BE2C (cell line): ENCODE measurements at places on chromosomes 16 and 17.
A peak's percentile ranks its signal among the peaks of the same experiment; 100 is the strongest.

DNA sequence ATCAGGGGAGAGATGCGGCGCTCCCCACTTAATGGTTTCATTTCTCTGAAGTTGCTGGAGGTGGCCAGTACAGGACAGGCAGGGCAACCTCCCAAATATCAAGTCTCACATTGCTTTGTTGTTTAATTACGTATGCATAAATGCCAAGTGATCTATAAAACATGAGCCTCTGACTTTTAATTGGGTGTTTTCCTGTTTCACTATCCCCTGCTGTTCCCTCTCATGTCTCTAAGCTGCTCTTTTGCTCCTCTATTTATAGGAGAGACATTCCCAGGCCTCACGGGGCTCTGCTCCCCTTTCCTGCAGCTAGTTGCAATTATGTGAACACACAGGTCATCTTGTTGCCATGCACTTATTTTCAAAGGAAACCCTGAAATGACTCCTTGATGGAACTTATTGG is 1173.5 kb upstream of the GOT2 start:
- no peak for DNase-seq

GRCh38 chr17:3558603-3559269 is 1.1 kb upstream of the TRPV3 start:
- DNase-seq: no peak

- no peak for DNase-seq
Observed at GRCh38 chr17:79547586-79547985, 63.3 kb downstream of the RBFOX3 start.

- no peak for DNase-seq
Observed at GRCh38 chr17:81399481-81400153, 4.4 kb downstream of the BAHCC1 start.

- no peak for DNase-seq
Observed at GRCh38 chr17:73346501-73347162, 34.8 kb upstream of the CDC42EP4 start.

- DNase-seq: no peak
Observed at GRCh38 chr17:77242118-77242851, 101.5 kb downstream of the SEC14L1 start.

GRCh38 chr17:16820161-16820877 is 130.3 kb downstream of the CCDC144A start:
- DNase-seq: no peak

- no peak for DNase-seq
Observed at GRCh38 chr17:68649324-68649723, 48.2 kb upstream of the FAM20A start.

- no peak for DNase-seq
Observed at GRCh38 chr17:45129426-45129939, 2.8 kb downstream of the PLCD3 start.

DNA sequence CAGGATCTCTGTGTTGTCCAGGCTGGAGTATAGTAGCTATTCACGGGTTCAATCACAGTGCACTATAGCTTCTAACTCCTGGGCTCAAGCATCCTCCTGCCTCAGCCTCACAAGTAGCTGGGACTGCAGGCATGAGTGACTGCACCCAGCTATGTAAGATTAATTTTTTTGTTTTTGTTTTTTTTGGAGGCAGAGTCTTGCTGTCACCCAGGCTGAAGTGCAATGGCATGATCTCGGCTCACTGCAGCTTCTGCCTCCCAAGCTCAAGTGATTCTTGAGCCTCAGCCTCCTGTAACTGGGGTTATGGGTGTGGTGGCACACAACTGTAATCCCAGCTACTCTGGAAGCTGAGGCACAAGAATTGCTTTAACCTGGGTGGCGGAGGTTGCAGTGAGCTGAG is 15.8 kb downstream of the PPM1D start:
- no peak for DNase-seq

GRCh38 chr16:11586856-11587642 is at the start of gene LITAF:
TSS of gene LITAF (minus strand) at chr16:11586919. CDS start at chr16:11556730, 30,189 bp downstream.
- DNase-seq: peak; percentile 57

GRCh38 chr16:10812312-10813098 is 6.1 kb downstream of the TVP23A start:
- no peak for DNase-seq

DNA sequence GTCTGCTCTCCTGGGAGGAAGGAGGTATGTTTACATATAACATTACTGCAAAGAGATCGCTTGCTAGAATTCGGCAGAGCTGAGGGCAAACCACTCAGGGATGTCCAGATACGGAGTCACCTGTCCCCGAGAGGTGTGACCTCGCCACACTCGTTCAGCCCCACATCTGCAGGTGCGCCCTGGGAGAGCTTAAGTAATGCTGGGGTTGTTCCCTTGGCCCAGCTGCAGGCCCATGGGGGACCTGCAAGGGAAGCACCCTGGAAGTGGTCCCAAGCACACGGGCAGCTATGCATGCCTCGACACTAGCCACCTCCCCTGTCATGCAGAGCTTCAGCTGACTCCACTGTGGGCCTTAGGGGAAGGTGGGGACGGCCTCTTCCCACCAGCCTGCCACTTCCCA is 22.2 kb downstream of the USP22 start:
- DNase-seq: no peak
